ENCODE measurements at places on chromosomes 2 and 18.

GRCh38 chr2:97720746-97721145, 7.4 kb downstream of the ZAP70 start:
- no peak for DNase-seq

GRCh38 chr18:69628774-69629359, 228.2 kb downstream of the DOK6 start:
- no peak for DNase-seq

GRCh38 chr2:21317131-21317530, 193.4 kb downstream of the TDRD15 start:
- DNase-seq, result no peak

GRCh38 chr2:42839809-42840501, 47.6 kb upstream of the HAAO start:
- no peak for DNase-seq

GRCh38 chr18:45254709-45255082, 360.6 kb upstream of the SLC14A2 start:
- DNase-seq, result no peak

DNA sequence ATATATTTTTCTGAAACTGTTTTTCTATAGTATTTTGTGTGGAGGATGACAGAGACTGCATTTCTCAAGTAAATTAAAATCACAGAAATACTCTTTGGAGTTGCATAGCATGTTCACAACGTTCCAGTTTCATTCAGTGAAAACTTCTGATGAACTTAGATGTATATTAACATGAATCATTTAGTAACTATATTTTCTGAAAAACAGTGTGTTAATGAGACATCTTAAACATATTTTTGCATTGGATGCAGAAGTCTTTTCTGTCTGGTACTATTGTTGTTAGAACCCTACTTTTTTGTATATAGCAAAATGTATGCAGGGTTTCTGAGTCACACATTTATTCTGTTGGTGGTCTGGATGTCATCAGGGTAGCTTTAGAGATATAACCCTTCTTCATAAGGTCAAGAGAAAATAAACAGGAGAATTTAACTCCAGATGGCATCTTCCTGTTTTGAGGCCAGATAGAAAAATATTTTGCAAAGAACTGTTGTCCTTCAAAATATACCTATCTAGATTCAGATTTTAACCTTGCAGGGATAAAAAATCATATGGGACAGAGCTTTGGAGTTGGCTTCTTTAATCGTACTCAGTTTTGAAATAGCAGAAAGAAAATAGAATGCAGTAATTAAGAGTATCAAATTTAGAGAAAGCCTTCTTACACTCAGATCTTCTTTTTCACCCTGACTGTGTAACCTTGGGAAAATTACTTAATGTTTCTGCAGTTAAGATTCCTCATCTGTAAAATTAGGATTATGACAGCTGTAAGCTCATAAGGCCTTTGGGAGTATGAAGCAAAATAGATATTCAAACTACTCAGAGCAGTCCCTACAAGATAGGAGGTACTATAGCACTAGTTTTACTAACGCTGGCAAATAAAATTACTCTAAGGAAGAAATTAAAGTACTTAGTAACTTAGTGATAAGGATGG, 5.3 kb downstream of the COL3A1 start:
- no peak for DNase-seq

GRCh38 chr2:11343650-11344341, 640 bp downstream of the ROCK2 start:
- no peak for DNase-seq

GRCh38 chr2:146579147-146579930, 1265.5 kb upstream of the ACVR2A start:
- DNase-seq, result no peak

- no peak for DNase-seq
Observed at GRCh38 chr18:38322206-38322605, 756.6 kb upstream of the CELF4 start.

- no peak for DNase-seq
Observed at GRCh38 chr18:59954755-59955156, 55.0 kb downstream of the PMAIP1 start.

- no peak for DNase-seq
Observed at GRCh38 chr2:29601321-29601720, 320.1 kb downstream of the ALK start.

DNA sequence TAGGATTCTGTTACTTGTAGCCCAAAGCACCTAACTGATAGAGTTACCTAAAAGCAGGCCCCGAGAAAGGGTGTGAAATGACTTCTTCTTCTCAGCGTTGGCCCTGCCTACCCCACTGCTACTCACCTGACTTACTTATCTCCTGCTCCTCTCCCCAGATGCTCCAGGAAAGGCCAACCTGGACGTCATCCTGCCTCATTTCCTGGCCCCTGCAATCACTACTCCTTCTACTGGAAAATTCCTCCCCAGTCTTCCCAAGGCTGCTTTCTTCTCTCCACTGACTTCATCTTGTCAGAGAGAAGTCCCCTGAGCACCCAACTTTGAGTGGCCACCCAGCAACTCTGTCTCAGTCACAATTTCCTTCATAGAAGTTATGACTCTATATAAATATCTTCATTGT, 63.4 kb upstream of the KLF7 start:
- DNase-seq, result no peak

GRCh38 chr2:32812316-32812715, 134.4 kb upstream of the LTBP1 start:
- no peak for DNase-seq

DNA sequence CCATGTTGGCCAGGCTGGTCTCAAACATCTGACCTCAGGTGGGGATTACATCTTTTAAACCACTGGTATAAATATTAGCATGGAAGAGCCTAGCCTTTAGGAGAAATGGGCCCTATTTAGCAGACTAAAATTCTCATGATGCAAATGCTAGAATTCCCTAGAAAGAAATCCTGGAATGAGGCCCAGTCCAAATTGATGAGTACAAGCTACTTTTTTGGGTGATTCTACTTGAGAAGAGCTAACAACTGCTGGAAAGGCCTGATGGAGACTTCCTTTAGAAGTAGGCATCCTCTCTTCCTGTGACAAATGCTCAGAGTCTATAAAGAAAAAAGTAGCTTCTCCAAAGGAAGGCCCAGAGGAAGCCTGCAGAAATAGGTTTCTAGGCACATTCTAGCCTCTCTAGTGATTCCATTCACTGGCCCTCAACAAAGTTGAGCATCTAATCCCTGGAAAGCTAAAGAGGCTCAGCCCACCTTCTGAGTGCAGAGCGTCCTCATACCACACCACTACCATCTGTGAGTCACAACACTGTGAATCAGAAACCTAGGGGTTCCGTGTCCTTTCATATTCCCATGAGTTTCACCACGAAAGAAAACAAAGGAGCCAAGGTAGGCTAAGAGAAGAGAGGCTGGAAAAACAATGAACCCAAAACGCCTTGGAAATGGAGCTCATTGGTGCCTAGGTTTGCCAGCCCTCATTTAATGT, 183.1 kb downstream of the C1D start:
- no peak for DNase-seq

DNA sequence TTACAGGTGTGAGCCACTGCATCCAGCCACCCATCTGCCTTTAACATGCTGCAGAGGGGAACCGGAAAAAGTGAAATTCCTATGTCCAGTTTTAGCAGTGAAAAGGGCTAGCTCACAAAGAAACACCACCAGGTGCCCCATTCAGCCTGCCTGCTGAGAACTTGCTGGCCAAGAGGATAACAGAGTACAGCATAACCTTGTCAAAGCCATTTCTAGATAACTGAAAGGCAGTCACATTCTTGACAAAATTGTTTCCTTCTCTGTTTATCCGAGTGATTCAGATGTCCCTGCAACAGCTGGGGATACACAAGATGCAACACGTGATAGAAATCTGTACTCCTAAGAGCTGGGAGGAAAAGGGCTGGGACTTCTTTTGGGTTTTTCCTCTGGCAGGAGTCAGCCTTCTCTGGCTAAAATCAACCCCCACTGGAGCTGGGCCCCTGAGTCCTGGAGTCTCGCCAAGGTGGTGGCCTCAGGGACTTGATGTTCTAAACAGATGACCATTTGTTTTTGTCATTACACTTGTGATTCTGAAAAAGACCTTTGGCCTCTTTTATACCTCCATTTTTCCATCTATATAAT, 505.4 kb downstream of the BCL11A start:
- DNase-seq, result no peak

- no peak for DNase-seq
Observed at GRCh38 chr18:55763298-55763697, 175.3 kb upstream of the TCF4 start.

GRCh38 chr18:54222922-54223567, 1.4 kb downstream of the MBD2 start:
- DNase-seq, result no peak

DNA sequence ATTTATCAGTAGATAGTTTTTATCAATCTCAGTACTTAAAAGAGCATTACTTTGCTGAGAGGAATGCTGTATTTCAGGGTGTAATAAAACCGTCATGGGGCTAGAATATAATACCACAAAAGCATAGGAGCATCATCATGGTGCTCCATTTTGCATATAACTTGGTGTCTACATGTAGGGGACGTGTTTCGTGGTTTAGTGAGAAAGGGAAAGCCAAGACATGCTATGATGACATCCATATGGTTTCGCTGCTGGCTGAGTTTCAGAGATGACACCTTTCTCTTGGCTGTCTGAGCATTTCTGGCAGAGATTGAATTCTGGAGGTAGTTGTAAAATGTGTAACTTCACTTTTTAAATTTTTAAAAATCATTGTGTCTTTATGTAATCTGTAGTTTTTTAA, 32.4 kb downstream of the WDR43 start:
- DNase-seq, result no peak

DNA sequence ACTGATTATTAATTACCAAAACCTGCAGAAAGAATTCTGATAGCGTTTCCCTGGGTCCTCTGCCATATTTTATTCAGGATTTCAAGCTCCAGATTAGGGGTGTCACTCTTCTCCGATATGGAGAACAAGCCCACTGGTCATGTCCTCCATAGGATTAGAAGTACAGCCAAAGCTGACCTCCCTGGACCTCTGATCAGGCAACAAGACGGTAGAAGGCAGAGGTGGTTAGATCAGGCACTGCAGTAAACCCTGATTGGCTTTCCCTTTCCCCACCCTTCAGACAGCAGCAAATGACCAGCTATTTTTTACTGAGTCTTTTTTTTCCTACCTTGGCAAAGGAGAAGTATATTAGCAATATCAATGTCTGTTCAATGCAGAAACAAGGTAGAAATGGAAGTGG, 37.7 kb downstream of the SPC25 start:
- no peak for DNase-seq
